ENCODE measurements at places on chromosomes 7 and 10. TPM values are rescaled to one million over a fixed set of nuclear protein-coding genes. Genes with fewer than 3 reads are reported as not detected.

CHST15 gene
- 0.73 TPM for total RNA-seq

TMEM209 gene
- 10.0 TPM for total RNA-seq

C10orf67 gene
- 0.44 TPM for total RNA-seq

CCZ1B gene
- total RNA-seq: 19.0 TPM

CREB5 gene
- total RNA-seq: 48.1 TPM

AGAP6 gene
- 3.6 TPM for total RNA-seq

CPA2 gene
- total RNA-seq: not detected

GET4 gene
- 27.8 TPM for total RNA-seq

PLPP4 gene
- 1.2 TPM for total RNA-seq

RTKN2 gene
- total RNA-seq: 1.3 TPM

Measured in smooth muscle cell of trachea (primary cell).